ENCODE measurements at places on chromosomes 16 and 17. TPM values are rescaled to one million over a fixed set of nuclear protein-coding genes. Genes with fewer than 3 reads are reported as not detected.

- DNase-seq, result no peak
These were observed 9.7 kb downstream of the KAT7 start for GRCh38 chr17:49798182-49798581.

DNA sequence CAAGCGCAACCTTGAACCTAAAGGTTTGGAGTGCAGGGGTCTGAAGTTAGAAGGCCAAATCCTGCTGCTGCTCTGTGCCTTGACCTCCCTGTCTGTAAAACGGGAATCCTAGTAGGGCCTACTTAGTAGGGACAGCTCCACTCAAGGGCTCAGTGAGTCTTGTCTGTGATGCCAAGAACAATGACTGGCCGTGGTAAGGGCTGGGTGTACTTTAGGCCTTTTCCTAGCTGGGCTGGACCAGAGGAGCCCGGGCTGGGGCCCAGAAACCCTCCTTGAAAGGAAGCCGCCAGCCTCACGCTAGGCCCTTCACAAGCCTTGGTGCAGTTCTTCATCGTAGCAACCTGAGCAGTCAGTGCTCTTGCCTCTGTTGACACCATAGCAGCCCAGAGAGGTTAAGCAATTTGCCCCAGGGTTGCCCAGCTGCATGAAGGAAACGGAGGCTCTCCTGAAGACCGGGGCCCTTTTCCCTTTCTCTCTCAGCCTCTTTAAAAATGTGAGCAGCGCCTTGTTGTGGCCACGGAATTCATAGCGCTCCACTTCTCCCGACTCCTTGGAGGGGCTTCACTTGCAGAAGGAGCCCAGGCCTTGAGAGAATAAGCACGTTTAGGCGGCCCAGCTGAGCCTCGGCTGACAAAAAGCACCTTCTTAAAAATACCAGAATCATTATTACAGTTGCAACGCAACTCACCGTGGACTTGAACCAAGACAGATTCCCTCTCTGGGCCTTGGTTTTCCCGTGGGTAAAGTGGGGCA is 4.4 kb downstream of the NECAB2 start:
- no peak for DNase-seq

Gene ALDH3A2
- total RNA-seq, result 83.8 TPM

- no peak for DNase-seq
These were observed 9.1 kb downstream of the UNC13D start for GRCh38 chr17:75834928-75835653.

Gene IRF8
- total RNA-seq, result not detected

Gene CDH13
- total RNA-seq, result 62.3 TPM

- no peak for DNase-seq
These were observed 17.7 kb upstream of the RMI2 start for GRCh38 chr16:11327277-11328171.

DNA sequence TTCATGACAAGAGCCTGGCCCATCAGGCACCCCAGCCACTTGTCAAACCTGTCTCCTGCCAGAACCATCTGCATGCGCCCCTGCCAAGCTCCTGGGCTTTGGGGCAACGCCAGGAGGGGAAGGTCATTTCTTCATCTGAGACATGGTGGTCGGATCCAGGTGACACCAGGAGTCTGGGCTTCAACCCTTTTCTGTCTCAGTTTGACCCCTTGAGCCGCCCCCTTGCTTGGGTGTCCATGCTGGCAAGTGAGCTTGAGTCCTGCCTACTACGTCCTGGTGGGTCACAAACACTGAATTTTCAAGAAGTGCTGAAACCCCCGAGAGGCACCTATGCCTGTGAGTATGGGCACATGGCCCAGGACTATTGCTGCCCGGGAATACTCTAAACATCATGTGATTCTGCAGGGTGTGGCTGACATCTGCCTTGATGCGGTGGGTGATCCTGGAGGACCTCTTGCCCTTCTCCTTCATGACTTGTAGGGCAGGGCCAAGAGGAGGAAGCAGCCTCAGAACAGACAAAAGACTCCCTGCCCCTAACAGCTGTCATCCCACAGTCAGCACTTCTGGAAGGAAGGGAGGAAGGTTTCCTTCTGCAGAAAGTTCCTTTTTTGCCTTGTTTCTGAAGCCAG is 43.4 kb downstream of the TNFRSF13B start:
- no peak for DNase-seq

Gene CX3CL1
- total RNA-seq, result 3.0 TPM

GRCh38 chr17:77803726-77804125 is 154.8 kb upstream of the TNRC6C start:
- no peak for DNase-seq

- no peak for DNase-seq
These were observed at the start of gene KRT222 for GRCh38 chr17:40664582-40665333. Gene KRT222 (minus strand): TSS chr17:40665177. CDS start chr17:40665099, 78 bp downstream.

GRCh38 chr16:85390511-85391174 is 222.5 kb upstream of the GSE1 start:
- DNase-seq, result no peak

GRCh38 chr17:59668816-59669215 is 38.4 kb downstream of the PTRH2 start:
- peak; percentile 82 for DNase-seq

- no peak for DNase-seq
These were observed at the start of gene NEURL4 for GRCh38 chr17:7328840-7329373. Gene NEURL4 (minus strand): TSS chr17:7329335. CDS start chr17:7329312, 23 bp downstream.

GRCh38 chr17:5837055-5837491 is 233.1 kb upstream of the WSCD1 start:
- peak; percentile 30 for DNase-seq

GRCh38 chr16:69448470-69449193 is 24.2 kb downstream of the CYB5B start:
- no peak for DNase-seq

Gene MGAT5B
- 0.53 TPM for total RNA-seq

DNA sequence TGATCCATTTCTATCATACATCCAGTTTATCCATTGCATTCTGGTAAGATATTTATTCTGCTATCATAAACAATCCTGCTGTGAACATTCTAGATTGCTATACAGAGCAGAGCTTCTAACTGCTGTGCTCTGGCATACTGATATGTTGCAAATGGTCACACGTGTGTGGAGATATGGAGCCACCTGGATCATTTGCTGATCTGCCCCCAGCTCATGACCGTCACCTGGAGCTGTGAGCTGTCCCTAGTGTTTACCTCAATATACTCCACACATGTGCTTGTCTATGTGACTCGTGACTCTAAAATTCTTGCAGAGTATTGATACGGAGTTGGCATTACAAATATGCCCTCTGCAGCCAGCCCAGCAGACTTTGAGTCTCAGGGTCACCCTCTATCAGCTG is 164.5 kb upstream of the ZFHX3 start:
- DNase-seq, result no peak

DNA sequence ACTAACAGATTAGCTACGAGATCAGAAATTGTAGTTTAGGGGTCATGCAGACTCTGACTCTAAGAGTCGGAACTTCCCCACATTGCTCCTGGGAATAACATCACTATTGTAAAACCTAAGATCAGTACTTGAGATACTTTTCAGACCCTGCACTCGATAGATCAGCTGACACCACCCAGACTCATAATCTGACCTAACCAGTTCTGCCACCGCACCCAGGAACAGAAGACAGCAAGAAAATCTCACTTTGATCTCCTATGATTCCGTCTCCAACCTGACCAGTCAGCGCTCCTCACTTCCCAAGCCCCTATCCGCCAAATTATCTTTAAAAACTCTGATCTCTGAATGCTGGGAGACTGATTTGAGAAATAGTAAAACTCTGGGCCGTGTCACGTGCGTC is 27.2 kb upstream of the ASGR2 start:
- DNase-seq, result no peak

Gene TBX2
- not detected for total RNA-seq

GRCh38 chr16:89170346-89171215 is 967 bp upstream of the CDH15 start:
- DNase-seq, result no peak

Gene CALB2
- total RNA-seq, result not detected

DNA sequence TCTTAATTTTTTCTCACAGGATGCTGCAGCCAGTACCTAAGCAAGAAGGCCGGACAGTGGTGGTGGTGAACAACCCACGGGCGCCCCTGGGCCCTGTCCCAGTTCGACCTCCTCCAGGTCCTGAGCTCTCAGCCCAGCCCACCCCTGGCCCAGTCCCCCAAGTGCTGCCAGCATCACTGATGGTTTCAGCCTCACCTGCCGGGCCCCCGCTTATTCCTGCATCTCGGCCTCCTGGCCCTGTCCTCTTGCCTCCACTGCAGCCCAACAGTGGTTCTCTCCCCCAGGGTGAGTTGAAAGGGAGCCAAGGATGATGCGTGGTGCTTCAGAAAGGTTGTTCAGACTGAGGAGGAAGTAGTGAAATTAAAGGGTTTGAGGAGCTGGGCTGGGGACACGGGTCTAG is 21.7 kb downstream of the SRCAP start:
- no peak for DNase-seq

All from pulmonary artery endothelial cell (primary cell).